ENCODE measurements at places on chromosomes 5 and 9. TPM values are rescaled to one million over a fixed set of nuclear protein-coding genes. Genes with fewer than 3 reads are reported as not detected.

CARTPT gene
- total RNA-seq: not detected

PCDHA3 gene
- not detected for total RNA-seq

ANKRD20A1 gene
- total RNA-seq: 0.24 TPM

GPR151 gene
- total RNA-seq: not detected

SNX2 gene
- 62.6 TPM for total RNA-seq

SLC2A8 gene
- 38.4 TPM for total RNA-seq

SLC6A18 gene
- not detected for total RNA-seq

ABHD17B gene
- 67.6 TPM for total RNA-seq

BAAT gene
- 0.15 TPM for total RNA-seq
